ENCODE measurements at places on chromosomes 11 and 22. TPM values are rescaled to one million over a fixed set of nuclear protein-coding genes. Genes with fewer than 3 reads are reported as not detected.

The CLCF1 gene
- not detected for total RNA-seq

The PGR gene
- not detected for total RNA-seq

The BET1L gene
- total RNA-seq: 51.6 TPM

The DGAT2 gene
- total RNA-seq: 4.2 TPM

The NRXN2 gene
- total RNA-seq: 0.35 TPM

The WT1 gene
- not detected for total RNA-seq

The PGA5 gene
- total RNA-seq: not detected

The FOLH1 gene
- total RNA-seq: not detected

The APOL3 gene
- 37.8 TPM for total RNA-seq

The UBQLNL gene
- 0.26 TPM for total RNA-seq

The RIC3 gene
- total RNA-seq: 6.3 TPM

The SEPTIN3 gene
- 1.0 TPM for total RNA-seq

The ELMOD1 gene
- not detected for total RNA-seq

The IGSF9B gene
- 34.0 TPM for total RNA-seq

The ART1 gene
- total RNA-seq: not detected

The MYO18B gene
- 0.17 TPM for total RNA-seq

The CST6 gene
- total RNA-seq: not detected

The PIH1D2 gene
- total RNA-seq: 0.35 TPM

The KRTAP5-1 gene
- not detected for total RNA-seq
